ENCODE measurements at places on chromosomes 11 and 22. TPM values are rescaled to one million over a fixed set of nuclear protein-coding genes. Genes with fewer than 3 reads are reported as not detected.

The OMP gene
- total RNA-seq = not detected

The INS gene
- total RNA-seq = not detected

The P2RY2 gene
- total RNA-seq = not detected

The NXPE4 gene
- not detected for total RNA-seq

The TMEM218 gene
- total RNA-seq = 2.5 TPM

All from CD8-positive, alpha-beta T cell (primary cell).